ENCODE measurements at places on chromosomes 16 and 17.

GRCh38 chr17:71423871-71424546, 696.8 kb upstream of the SOX9 start:
- no peak for DNase-seq

GRCh38 chr16:72856797-72857196, 191.1 kb downstream of the ZFHX3 start:
- DNase-seq, result no peak

DNA sequence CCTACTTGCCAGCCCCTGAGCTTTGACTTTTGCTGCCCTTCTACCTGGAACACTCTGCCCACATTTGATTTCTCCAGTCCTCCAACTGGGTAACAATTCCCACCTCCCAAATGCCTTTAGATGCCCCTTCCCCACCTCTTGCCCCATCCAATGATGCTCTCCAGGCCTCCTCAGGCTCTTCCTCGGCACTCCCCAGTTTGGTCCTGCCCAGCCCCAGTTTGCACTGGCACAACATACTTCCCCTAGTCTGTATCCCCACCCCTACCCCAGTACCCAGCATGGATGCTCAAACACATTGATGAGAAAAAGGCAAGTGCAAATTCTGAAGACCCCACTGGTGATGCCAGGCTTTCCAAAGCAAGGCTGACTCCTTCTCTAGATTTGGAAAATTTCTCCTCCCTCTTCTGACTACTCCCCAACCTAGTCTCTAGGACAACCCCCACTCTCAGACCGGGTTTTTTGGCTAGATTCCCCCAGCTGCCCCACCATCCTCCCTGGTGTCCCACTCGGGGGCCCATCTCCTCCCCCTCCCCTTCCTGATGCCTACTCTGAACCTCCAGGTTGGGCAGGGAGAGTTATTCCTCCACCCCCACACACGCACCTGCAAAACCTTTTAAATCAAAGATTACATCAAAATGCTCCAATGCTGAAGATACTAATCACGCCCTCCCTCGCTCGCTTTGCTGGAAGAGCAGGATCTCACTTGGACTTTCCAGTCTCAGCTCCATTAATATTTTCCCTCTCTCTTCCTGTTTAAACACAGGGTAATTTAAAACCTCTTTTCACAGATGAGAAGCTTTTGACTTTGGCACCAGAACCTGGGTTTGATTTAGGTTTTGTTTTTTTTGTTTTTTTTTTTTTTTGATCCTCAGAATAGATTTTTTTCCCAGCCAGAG, 94.9 kb downstream of the TMEM132E start:
- DNase-seq, result no peak

DNA sequence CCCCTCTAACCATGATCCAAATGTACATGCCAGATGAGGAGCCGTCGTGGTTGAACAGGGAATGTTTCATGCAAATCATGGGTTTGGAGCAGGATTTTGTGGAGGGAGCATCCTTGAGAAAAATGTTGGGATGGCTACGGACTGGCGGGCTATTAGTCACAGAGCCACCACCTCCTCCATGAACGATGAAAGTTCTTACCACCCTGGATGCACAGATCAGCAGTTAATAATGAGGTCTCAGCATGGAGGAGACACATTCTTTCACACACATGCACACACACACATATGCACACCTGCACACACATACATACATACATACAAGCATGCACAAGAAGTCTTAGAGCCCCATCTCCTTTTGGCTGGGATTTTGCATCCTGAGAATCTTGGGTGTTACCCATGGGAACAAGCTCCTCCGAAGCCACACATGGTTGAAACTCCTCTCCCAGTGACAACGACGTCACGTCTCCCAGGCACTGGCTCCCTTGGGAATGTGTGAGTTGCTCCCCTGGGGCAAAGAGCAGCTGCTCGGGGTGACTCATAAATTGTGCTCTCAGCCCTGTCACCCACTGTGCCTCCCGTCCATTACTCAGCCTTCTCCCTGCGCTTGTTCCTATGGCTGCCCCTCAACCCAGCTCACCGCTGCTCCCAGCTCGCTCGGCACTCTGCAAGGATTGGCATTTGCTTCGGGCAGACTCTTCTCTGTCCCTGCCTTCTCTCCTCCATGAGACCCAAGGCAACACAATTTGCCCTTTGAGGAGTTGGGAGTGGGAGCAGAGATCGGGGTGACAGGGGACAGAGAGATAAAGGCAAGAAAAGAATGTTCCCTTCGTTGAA, 344.6 kb downstream of the SOX9 start:
- DNase-seq, result no peak

DNA sequence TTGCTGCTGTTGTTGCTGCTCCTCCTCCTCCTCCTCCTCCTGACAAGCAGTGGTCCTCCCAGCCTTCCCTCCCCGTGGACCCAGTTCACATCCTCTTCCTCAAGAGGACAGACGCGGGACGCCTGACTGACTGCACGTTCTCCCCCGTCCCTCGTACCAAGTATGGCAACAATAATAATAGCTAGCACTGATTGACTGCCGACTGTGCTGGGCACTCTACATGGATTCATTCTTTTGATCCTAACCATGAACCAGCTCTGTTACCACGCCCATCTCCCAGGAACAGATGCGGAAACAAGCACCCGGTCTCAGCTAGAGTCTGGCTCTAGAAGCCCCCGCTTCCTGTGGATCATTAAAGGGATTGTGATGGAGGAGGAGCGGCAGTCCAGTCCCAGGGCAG, 78.0 kb downstream of the GNAO1 start:
- DNase-seq, result no peak

DNA sequence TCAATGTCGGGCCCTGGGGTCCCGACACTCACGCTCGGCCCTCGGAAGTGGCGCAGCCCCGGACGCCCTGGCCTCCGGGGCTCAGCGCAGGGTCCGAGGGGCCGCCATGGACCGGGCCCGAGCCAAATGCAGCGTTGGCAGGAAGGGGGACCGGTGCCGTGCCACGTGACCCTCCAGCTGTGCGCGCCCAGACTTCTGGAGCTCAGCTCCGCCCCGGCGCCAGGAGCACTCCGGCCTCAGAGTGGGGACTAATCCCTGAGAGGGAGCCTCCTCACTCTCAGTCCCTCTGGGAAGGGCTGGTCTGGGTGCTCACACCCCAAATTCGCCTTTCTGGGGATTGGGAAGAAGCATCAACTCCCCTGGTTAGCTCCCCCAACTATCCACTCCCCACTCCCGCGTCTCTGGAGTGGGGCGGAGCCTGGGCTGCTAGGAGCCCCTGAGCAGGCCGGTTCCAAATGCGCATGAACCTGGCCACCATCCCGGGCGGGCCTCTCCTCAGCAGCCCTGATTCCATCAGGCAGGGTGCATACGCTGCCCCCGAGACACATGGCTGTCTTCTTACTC, at the start of gene B3GNT9:
Gene B3GNT9, minus strand, starts transcription at position 166 of the 564 bp plus-strand sequence. CDS start 513 bp downstream, outside the sequence.
- DNase-seq, result no peak

DNA sequence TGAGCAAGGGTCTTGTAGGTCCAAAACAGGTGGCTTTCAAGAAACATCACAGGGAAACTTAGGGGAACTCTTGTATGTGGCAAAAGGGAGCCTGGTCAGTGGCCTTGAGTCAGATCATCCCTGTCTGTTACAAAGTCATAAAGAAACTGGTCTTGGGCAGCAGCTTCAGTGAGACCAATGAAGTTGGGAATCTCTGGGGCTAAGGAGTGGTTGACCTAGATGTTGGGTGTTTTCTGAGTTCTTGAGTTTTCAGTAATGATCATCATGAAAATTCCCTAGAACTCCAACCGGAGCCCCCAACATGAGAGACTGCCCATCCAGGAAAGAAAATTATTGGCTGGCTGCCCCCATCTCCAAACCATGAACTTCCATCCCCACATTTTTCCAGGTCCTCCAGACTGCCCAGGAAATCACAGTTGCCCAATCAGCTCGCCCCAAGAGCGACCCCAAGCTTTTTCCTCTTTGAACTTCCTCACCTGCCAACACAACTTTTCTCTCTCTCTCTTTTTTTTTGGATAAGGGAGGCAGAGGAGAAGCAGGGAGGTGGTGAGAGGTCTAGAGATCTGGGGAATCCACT, 3.9 kb downstream of the CCR7 start:
- DNase-seq, result no peak

DNA sequence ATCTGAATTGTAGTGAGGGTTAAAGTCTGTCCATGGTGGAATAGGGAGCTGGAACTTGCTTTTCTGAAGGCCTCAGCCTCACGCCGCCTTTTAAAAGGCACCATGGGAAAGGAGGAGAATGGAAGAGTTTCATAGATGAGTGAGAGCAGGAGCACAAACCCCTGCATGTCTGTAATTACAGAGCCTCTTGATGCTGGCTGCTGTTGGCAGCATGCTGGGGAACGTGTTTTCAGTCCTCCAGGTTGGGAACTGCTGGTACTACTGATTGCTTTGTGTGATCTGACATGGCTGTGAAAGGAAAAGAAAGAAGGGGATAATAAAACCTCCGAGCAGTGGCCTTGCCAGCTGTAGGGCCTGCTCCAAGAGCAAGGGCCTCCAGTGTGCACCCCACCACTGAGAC, 16.8 kb upstream of the DYNLL2 start:
- DNase-seq, result no peak

DNA sequence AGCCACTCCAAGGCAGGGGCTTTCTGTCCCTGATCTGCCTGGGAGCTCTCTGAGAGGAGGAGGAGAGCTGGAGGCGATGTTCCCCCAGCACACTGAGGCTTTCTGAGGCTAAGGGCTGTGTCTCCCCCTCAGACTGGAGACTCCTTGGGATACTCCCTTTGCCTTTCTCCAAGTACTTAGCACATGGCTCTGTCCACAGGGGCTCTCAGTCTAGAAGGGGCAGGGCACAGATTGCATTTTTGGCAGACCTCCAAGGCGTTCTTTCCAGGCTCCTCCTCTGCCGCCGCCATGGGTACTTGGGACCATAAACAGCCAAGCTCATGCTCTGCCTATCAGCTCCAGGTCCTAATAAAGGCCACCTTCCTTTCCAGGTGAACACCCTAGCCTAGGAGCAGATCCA, 1.8 kb upstream of the GIP start:
- no peak for DNase-seq

GRCh38 chr16:89277049-89277448, 59.5 kb downstream of the ZNF778 start:
- DNase-seq, result no peak

- DNase-seq, result no peak
Observed at GRCh38 chr16:81650982-81651562, 128.0 kb upstream of the PLCG2 start.

- DNase-seq, result peak; percentile 85
Observed at GRCh38 chr16:75462806-75463205, 1.7 kb downstream of the TMEM170A start.

GRCh38 chr16:57999366-57999970, 1.0 kb downstream of the ZNF319 start:
- peak; percentile 37 for DNase-seq

DNA sequence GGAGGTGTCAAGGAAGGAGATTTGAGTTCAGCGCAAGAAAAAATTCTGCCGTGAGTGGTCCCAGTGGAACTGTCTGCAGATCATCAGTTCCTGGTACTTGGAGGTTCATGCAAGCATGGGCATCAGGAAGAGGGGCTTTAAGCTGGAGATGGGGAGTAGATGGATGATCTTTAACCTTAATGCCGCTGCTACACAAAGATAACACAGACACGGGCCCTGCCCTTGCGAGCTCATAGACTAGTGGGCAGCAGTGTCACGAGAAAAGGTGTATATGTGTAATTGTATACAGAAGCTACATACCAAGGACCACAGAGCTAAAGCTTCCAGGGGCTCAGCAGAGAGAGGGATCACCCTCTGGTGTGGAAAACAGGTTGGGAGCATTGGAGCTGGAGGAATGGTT, 33.6 kb downstream of the PRSS54 start:
- no peak for DNase-seq

- no peak for DNase-seq
Observed at GRCh38 chr17:44110011-44110686, 13.3 kb downstream of the HDAC5 start.

GRCh38 chr16:13168091-13168572, 266.7 kb downstream of the SHISA9 start:
- DNase-seq, result no peak

GRCh38 chr16:12087901-12088421, 111.4 kb downstream of the SNX29 start:
- DNase-seq, result no peak

- no peak for DNase-seq
Observed at GRCh38 chr16:17305694-17306093, 165.1 kb downstream of the XYLT1 start.

DNA sequence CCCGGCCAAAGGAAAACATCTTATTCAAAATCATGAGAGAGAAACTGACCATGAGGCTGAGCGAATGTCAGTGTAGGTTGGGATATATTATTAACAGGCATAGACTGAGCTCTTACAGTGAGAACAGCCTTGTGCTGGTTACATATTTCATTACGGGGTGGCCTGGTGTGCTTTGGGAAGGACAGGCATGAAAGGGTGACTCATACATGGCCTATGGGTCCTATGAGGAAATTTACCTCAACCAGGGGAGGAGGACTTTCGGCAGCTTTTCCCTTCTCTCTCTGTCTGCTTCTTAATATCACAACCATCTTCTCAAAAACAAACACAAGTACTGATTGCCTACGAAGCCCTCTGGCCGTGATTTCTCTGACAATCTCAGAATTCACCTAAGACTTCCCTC, 579.1 kb downstream of the CDH13 start:
- no peak for DNase-seq

GRCh38 chr16:56094231-56094630, 97.1 kb upstream of the GNAO1 start:
- no peak for DNase-seq

- no peak for DNase-seq
Observed at GRCh38 chr16:85149776-85150175, 37.5 kb upstream of the CIBAR2 start.

- DNase-seq, result peak; percentile 57
Observed at GRCh38 chr16:57600048-57600835, 28.2 kb upstream of the ADGRG1 start.

- no peak for DNase-seq
Observed at GRCh38 chr16:16871196-16871595, 492.3 kb downstream of the NPIPA7 start.

DNA sequence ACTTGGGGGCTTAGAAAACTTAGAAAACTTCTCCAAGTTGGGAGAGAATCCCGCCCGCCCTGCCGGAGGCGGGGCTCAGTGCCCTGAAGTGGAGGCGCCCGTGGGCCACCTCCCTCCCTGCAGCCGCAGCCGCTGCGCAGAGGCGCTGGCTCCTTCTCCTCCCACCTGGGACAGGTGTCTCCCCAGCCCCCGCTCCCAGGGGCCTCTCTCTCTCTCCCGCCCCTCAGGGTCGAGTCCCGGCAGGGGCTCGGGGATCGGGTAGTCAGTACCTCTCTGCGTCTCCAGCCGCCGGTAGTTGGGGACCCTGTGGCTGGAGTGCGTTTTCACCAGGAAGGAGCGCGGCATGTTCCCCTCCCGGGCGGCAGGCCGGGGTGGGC, 257 bp downstream of the SNAI3 start:
- peak; percentile 41 for DNase-seq

- DNase-seq, result no peak
Observed at GRCh38 chr17:14352136-14352535, 51.3 kb downstream of the HS3ST3B1 start.

- no peak for DNase-seq
Observed at GRCh38 chr16:64144617-64145016, 977.2 kb downstream of the CDH11 start.

- DNase-seq, result no peak
Observed at GRCh38 chr17:1529863-1530262, 13.5 kb upstream of the INPP5K start.

GRCh38 chr16:12395268-12395667, 408.4 kb downstream of the CPPED1 start:
- DNase-seq, result no peak

- no peak for DNase-seq
Observed at GRCh38 chr16:55283812-55284717, 39.9 kb upstream of the IRX6 start.

GRCh38 chr16:17251496-17251895, 219.3 kb downstream of the XYLT1 start:
- no peak for DNase-seq

- no peak for DNase-seq
Observed at GRCh38 chr17:44983563-44983962, 15.5 kb upstream of the C1QL1 start.

- DNase-seq, result no peak
Observed at GRCh38 chr16:4220358-4220757, 21.5 kb downstream of the SRL start.

Data from T-helper 2 cell (primary cell).